ENCODE measurements at places on chromosomes 2 and 18.

DNA sequence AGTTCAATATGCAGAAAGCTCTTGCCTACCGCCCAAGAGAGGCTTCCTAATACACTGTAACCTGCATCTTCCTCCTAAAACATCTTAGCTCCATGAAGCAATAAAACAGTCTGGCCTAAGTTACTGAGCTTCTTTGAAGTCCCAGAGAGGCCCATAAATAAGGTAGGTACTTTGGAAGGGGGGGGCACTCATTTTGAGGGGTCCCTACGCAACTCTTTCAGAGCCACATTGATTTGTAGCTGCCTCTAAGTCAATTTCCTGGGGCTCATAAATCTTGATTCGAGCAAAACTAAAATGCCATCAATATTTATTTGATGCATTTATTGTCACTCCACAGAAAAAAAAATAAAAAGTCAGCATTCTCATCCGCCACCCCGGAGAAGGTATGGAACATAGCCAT is 60.4 kb upstream of the SIX2 start:
- no peak for DNase-seq

GRCh38 chr2:157055660-157056199 is 201.8 kb upstream of the GALNT5 start:
- no peak for DNase-seq

GRCh38 chr2:8566774-8567468 is 114.9 kb upstream of the ID2 start:
- no peak for DNase-seq

GRCh38 chr2:124480958-124481357 is 455.9 kb downstream of the CNTNAP5 start:
- DNase-seq: no peak

GRCh38 chr2:48717846-48718245 is 37.7 kb downstream of the LHCGR start:
- no peak for DNase-seq

- DNase-seq: no peak
Measured at GRCh38 chr2:4464634-4465266, 761.4 kb downstream of the DCDC2C start.

DNA sequence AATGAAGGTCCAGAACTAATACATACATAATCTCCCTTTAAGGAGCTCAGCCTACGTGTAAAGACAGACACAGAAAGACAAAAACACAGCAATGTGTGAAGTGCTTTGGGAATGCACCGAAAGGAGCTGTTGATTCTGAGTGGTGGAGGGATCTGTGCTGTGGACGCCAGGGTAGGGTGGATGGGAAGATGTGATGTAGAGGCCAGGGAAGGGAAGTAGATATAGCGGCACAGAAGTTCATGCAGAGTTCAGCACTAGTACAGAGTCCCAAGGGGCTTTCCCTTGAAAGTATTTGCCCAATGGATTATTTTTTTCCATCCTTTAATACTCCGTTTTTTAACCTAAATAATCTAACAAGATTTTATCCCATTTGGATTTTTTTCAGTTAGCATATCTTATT is 32.1 kb upstream of the DOCK10 start:
- DNase-seq: no peak

DNA sequence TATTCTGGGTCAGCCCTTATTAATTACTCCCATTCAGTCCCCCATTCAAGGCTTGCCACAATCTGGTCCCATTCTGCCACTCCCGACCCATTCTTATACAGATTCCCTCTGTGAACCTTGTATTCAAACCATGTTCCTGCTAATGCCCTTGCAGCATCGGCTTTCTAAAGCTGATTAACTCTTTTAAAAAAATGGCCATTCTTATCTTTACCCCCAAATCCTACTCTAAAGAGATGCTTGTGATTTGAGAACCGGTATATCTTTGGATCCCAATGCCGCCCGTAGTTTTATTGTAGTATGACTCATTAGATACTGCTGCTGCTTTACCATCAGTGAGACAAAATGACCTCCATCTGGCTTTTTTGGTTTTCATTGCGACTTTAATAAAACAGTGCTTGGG is 72.2 kb downstream of the XRCC5 start:
- DNase-seq: no peak

DNA sequence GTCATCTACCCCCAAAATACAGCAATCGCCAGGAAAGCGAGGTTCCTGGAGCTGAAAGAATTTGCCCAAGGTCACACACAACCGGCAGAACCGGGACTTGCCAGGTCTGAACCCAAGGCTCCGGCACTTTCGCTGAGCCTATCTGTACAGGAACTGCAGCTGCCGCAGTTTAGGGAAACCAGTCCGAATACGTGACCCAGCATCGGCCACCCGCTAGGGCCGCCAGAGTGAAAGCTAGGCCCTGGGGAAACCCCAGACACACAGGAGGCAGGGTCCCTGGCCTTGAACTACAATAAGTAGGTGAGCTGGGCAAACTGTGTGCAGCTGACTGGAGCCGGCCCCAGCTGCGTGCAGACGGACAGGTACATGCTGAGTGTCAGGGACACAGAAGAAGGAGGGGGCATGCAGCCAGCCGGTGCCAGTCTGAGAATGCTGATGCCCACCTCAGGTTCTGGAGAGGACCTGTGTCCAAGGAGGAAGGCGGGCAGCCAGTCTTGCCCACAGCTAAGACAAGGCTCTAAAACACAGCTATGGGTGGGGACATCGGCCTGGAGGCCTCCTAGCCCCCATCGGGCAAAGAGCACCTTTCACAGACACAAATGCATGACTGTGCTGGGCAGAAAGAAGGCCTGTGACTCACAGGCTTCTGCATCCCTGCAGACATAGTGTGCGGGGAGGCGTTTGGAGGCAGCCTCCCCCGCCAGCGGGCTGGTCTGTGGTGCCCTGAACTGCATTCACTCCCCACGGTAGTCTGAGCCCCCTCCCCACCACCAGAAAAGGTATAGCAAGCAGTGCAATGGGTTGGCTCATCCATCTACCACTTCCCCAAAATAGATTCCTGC is 107.4 kb upstream of the ID2 start:
- DNase-seq: no peak

DNA sequence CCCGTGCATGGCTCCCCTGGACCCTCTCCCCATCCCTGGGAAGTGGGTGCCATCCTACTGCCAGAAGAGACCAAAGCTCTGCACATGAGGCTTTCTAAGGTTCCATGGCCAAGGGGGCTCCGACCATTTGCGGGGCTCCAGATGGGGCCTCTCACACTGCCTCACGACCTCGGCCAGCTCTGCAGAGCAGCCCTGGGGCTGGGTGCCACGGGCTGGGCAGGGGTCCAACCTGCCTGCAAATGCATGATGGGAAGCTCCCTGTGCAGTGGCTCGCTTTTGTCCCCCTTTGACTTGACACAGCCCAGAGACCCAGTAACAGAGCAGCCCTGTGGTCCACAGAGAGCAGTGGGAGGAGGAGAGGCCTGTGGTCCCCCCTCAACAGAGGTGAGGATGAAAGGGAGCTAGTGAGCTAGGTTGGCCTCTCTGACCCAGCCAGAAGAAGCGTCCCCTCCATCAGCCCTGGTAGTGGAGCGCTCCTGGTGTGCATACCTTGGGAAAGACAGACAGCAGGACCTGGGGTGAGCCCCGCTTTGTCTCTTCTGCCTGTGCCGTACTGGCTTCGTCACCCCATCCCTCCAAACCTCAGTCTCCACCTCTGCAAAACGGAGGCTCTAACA is 174.1 kb downstream of the DDX1 start:
- no peak for DNase-seq

- DNase-seq: no peak
Measured at GRCh38 chr2:241741016-241741415, 6.6 kb downstream of the D2HGDH start.

DNA sequence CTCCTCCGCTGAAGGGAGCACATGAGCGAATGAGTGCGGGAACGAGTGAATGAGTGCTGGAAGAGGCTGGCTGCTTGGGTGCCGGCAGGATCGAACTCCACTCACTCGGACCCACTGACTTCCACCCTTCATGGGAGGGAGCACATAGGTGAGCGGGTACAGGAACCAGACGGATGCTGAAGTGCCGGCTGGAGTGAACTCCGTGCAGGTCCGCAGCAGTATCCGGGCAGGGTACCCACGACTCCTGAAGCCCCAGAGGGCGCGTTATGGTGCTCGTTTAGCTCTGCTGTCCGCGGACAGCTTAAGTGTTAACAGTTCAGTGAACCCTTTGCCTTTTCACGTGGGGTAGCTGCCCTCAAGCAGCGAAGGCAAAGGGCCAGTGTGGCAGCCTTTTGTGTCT is 23.2 kb downstream of the RPRM start:
- no peak for DNase-seq

DNA sequence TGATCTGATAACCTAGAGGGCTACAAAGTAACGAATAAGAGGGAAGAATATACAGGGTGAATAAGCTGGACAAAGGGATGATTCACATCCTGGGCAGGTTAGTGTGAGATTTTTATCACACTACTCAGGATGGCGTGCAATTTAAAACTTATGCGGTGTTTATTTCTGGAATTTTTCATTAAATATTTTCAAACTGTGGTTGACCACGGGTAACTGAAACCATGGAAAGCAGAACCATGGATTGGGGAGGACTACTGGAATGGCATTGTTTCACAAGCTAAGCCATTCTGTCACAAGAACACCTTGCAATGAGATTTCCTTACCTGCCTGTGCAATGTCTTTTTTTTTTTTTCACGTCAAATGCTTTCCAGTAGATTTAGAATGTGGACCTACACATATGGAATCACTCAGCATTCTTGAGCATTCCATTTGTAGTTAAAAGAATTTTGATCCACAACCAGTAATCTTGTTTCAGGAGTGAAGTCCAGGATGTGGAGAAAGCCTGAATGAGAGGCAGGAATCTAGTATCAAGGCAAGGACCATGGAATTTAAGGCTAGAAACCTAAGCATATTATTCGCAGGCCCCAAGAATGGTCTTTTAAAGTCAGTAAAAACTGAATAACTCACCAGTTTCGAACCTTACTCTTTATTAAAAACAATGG is 8.0 kb upstream of the CDK15 start:
- no peak for DNase-seq

GRCh38 chr2:241443486-241444223 is 64.7 kb downstream of the STK25 start:
- no peak for DNase-seq
